Activated CD4-positive, CD25-positive, alpha-beta regulatory T cell (primary cell): ENCODE measurements at places on chromosomes 6 and 20.

GRCh38 chr6:33957131-33957891, 153.5 kb upstream of the MLN start:
- DNase-seq: no peak

DNA sequence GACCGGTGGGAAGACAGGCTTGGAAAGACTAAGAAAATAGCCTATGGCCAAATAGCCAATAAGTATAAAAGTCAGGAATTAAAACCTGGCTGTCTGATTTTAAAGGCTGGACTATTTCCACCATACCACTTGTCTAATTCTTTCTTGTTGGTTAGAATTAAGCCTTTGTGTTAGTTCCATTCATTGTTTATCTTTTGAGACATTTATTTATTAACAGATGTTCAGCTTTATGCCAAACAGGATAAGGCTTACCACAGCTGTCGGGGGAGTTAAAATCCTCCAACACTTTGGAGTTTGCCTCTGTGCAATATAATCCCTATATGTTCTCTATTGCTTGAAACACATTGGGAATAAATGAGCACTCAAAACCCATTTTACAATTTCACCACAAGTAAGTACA, 208.3 kb downstream of the TMEM200A start:
- DNase-seq: no peak

DNA sequence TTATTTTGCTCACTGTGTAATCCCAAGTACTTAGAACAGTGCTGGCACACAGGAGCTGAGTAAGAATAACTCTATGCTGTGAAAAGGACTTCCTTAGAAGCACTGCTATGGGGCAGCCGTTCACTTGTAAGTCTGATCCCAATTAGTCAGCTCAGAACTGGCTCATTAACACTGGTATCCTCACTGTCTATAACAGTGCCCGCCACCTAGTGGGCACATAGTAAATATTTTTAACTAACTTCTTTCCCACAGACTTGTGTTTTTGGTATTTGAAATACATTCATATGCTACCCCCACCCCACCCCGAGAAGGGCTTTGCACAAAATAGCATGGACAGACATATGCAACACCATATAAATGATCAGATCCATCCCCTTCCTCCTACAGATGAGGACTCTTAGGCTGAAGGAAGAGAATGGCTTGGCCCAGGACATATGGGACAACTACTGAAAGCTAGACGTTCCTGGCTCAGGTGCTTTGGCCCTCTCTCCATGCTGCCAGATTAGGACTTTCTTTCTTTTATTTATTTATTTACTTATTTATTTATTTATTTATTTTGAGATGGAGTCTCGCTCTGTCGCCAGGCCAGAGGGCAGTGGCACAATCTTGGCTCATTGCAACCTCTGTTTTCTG, 47.1 kb downstream of the DST start:
- no peak for DNase-seq

GRCh38 chr20:19849341-19850197, 91.5 kb downstream of the RIN2 start:
- no peak for DNase-seq

GRCh38 chr6:143611580-143611979, 66.2 kb upstream of the PHACTR2 start:
- DNase-seq: no peak

- DNase-seq: no peak
Observed at GRCh38 chr6:44646355-44646754, 258.8 kb downstream of the CDC5L start.

DNA sequence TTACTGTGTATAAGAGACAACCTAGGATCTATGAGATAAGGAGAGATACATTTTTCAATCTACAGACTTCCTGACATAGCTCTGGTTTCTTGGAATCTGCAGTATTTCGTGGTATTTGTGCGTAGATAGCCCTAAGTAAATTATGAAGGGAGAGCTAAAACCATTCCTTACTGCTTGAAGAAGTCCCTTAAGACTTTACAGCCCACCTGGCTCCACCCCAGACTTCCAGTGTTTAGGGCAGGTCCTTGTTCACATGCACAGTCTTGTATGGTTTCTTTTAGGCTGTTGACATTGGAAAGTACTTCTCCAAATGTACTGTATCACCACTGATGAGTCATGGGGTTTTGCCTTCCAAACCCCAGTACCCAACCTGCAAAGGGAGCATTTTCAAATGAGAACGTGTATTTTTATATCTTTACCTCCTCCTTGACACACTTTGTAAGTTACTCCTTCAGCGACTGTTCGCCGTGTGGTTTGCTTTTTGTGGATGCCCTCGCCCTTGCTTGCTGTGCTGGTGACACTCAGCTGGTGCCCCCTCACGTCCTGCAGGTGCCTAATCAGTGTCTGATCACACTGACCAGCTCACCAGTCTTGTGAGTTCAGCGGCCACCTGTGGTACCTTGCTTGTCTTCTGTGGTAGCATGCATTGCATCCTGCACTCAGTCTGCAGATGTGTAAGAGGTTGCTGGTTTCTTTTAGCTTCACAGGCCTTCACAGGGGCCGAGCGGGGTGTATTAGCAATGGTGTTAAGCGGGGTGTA, 73.3 kb downstream of the IGF2R start:
- DNase-seq: no peak

GRCh38 chr6:16436550-16436949, 198.2 kb downstream of the GMPR start:
- peak; percentile 15 for DNase-seq

- DNase-seq: no peak
Observed at GRCh38 chr6:111793711-111794111, 79.5 kb downstream of the FYN start.

DNA sequence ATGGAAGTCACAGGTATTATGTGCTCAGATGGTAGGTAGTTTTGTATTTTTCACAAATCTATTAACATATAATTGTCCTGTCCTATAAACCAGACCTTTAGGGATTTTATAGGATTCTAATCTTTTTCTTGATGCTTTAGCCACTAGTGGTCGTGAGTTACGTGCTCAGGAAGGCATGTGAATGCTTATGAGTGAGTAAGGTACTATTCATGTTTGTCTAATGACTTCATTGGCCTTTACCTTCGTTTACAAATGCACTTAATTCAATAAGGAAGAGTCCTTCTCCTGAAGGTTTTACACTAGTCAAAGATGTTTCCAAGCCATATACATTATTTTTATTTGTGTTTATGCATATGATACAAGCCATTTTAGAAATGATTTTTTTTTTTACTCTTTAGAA, 23.0 kb downstream of the PACRG start:
- DNase-seq: no peak

DNA sequence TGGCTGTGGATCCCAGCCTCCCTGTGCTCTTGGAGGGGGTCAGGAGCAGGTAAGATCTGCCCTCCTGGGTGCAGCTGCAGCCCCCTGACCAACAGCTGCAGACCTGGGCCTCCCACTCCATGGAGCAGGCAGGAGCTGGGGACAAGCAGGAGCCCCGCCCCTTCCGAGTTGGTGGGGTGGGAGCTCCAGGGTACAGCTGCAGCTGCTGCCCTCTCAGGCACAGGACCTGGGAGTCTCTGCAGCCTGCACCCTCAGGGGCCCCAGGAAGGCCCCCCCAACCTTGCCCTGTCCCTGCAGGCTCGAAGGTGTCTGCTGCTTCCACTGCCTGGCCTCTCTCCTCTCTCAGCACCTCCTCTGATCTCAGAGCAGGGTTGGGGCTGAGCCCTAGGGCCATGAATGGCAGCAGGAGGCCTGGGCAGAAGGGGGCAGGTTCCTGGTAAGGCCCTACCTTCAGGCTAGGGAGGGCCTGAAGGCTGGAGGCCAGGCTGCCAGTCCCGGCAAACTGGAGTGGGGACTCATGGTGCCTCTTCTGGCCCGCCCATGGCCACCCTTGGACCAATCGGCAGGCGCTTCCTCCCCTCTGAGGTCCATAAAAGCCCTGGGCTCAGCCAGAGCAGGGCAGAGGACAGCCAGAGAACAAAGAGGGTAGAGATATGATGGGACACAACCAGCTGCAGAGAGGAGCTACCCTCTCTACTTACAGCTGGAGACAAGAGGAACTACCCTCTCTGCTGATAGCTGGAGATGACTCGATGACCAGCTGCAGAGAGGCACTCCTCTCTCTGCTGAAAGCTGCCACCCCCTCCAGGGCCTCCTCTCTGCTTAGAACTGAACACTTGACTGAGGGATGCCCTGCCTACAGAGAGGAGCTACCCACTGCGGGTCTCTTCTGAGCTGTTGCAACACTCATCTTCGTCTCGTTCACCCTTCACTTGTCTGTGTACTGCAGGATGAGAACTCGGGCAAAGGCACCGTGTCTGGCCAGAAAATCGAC, 7.8 kb upstream of the PACSIN1 start:
- no peak for DNase-seq

GRCh38 chr6:91573826-91574416, 987.0 kb upstream of the MAP3K7 start:
- DNase-seq: no peak

- no peak for DNase-seq
Observed at GRCh38 chr6:161359618-161359945, 85.7 kb upstream of the AGPAT4 start.

DNA sequence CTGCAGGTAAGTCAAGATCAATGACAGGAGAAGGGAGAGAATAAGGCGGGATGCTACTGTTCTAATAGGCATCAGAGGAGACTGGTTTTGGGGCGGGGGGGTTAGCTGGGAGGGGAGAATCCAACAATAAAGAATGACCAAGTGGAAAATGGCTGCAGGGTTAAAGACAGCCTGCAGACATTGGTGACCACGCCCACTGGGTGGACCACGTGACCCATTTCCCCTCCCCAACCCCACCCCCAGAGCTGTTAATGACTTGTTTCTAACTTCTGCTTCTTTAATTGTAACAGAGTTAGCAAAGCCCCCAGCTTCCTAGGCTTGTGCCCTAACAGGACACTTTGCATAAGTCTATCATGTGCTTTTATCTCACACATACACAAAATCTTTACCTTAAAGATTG, 344.5 kb downstream of the KIF16B start:
- no peak for DNase-seq

GRCh38 chr20:37935435-37935834, 32.5 kb downstream of the VSTM2L start:
- DNase-seq: no peak
